ENCODE measurements at places on chromosomes 3 and 15.

GRCh38 chr3:59884409-59884808 lies 834.6 kb upstream of the CFAP20DC start:
- DNase-seq = no peak

DNA sequence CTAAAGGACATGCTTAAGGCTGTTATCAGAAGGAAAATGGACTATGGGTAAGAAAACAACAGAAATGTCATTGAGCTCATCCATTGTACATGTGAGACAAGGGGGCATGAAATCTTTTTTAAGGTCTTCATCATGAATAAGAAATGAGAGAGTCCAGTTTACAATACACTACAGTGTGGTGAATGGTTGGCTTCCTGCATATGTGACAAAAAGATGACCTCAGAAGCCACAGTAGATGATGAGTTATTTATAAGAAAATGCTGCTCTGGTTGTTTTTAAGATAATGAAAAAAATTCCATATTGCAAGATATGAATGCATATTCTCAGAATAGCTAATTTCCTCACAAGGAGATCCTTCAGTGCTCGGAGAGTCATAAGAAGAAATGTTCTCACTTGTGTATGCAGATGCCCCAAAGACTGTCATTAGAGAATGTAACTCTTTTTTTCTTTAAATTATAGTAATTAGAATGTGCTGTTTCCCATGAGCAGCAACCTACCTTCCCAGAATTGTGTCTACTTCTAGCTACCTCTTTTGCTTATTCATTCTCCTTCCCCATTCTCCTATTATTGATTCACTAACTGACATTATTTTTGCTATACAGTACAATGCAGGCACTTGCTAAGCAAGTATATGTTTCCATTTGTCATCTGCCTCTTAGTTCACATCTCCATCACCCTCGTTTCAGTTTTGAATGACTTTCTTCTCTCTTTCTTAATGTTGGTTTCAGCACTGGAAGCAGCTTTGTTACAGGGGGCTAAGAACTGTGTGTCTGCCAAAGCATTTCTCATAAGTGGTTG lies 152.0 kb upstream of the PEX5L start:
- DNase-seq = no peak

DNA sequence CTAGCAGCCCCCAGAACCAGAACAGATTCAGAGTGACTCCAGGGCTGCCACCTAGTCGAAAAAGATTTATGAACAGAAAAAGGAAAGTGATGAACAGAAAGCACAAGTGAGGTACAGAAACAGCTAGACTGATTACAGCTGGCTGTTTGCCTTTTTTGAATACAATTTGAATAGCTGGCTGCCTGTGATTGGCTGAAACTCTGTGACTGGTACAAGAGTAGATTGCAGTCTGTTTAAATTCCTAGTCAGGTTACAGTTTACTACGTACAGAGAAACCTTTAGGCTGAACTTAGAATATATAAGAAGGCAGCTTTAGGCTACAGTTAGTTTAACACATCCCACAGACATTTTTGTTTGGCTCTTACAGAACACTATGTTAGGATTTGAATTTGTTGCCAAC lies 10.0 kb downstream of the CCDC13 start:
- DNase-seq = peak; percentile 78

- DNase-seq = peak; percentile 42
These were observed 4.2 kb upstream of the TRAT1 start for GRCh38 chr3:108818404-108818803.

DNA sequence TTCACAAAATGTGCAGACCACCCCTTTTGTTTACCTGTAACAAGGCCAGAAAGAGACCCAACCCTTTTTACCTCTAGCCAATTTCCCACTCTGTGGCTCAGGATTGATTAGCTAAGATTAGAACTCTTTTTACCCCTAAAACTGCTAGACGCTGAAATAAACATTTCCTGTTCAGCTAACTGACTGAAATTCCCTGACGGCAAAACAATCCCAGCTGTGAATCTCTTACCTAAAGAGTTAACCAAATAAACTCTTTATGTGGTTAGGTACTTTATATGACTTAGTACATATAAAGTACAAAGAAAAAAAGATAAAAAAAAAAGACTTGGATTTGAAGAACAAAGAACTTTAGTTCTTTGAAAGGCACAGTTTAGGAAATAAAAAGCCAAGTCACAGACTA lies 988.7 kb downstream of the FHIT start:
- no peak for DNase-seq

DNA sequence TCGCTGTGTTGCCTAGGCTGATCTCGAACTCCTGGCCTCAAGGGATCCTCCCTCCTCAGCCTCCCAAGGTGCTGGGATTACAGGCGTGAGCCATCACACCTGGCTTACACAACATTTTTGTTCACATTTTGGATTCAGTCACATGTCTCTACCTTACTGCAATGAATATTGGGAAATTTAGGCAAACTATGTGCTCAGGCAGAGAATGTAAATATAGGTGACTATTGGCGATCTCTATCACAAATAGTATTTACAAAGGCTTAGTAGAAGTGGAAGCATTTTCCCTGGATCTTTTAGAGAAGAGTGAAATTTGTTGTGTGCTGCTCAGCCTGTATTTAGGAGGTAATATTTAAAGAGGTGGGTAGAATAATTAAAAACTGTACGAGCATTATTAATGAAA lies 20.7 kb downstream of the SCAANT1 start:
- DNase-seq = no peak

GRCh38 chr3:178823591-178824246 lies 247.9 kb downstream of the ZMAT3 start:
- no peak for DNase-seq

DNA sequence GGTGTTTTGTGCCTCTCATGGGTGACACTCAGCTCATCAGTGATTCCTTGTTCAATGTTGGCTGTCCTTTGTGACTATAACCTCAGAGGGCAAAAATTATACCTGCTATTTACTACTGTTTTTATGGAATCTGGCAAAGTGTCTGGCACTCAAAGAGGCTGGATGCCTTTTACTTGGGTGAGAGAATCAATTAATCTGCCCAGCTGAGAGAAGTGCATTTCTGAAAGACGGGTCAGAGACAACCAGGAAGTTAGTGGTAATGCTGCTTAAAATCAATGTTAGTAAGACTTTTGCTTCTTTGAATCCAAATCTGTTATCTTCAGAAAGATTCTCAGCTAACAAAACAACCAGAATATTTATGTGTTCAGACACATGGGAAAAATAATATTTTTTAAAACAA lies 436.2 kb upstream of the SUCLG2 start:
- no peak for DNase-seq

- DNase-seq = no peak
These were observed 113.5 kb downstream of the IGF2BP2 start for GRCh38 chr3:185711255-185711870.

DNA sequence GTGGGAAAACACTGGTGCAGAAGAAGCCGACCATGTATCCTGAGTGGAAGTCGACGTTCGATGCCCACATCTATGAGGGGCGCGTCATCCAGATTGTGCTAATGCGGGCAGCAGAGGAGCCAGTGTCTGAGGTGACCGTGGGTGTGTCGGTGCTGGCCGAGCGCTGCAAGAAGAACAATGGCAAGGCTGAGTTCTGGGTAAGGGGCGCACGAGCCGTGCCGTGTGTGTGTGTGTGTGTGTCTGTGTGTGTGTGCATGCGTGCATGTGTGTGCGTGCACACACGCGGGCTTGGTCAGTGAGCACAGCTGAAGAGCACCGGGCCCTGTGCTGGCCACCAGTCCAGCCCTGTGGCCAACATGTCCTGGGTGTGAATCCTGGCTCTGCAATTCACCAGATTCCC lies 18.6 kb downstream of the PRKCD start:
- no peak for DNase-seq

DNA sequence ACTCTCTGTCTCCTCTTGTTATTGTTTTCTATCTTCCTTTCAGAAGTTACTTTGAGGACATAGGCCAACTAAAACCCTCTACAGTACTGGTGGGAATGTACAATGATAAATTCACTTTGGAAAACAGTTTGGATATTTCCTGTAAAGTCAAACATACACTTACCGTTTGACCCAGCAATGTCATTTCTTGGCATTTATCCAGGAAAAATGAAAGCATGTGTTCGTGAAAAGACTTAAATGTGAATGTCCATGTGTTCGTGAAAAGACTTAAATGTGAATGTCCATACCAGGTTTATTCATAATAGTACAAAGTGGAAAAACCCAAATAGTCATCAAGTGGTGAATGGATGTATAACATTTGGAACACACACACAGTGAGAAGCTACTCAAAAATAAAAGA lies 361.5 kb upstream of the DPH6 start:
- DNase-seq = no peak

DNA sequence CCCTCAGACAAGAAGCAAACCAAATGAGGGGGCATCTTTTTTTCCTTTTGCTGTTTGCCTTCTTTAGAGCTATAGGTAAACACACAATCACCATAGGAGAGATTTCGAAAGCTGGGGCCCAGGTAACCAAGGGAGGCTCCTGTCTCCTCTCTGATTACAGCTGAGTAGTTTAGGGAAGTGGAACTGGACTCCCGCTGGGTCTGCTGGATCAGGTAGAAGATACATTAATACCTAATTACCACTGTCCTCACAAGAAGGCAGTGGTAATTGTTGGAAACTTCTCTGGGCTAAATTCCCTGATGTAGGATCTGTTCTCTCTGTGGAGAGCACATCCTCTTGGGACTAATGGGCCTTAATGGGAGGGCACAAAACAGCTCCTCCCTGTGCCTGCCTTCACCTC lies 32.7 kb downstream of the HDC start:
- no peak for DNase-seq

DNA sequence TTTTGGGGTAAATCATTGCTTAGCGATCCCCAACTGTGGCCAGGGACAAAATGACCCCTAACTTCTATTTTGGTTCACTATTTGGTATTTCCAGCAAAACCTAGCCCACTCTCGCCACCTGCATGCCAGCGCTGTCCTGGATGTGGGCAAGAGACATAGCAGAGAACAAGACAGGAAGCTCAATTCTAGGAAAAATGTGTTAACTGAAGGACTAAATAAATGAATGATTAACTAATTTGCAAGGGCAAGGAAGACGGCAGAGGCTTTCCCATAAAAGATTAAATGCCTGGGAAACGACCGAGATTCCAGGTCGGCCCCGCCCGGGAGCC lies 408 bp downstream of the NICN1 start:
- no peak for DNase-seq

GRCh38 chr15:73573572-73573971 lies 59.6 kb downstream of the NPTN start:
- no peak for DNase-seq

DNA sequence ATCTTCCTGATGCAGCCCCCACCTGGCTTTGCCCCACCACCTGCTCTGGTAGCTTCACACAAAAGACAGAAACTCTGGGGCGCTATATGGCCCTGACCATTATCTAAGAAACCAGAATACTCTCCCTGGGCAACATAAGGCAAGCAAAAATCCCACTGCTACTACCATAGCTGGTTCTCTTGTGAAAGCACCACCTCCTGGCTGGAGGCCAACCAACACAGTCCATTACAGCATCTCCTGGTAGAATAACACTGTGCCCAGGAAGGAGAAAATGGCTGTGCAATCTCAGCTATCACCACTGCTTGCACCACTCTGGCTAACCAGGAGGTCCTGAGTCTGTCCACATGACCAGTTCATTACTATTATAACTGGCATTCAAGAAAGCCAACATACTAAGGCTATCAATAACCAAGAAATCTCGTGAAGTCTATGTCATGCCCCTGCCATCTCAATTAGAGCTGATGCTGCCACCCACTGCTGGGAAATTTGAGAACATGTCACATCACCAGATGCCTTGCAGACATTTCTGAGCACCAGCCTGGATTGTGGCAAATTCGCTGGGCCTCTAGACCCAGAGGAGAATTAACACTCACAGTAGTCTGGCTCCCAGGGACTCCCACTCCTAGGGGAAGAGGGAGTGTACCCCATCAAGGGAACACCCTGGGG lies 1114.8 kb downstream of the ROBO2 start:
- DNase-seq = no peak

- DNase-seq = no peak
These were observed 273.1 kb downstream of the FOXP1 start for GRCh38 chr3:71310359-71310979.

DNA sequence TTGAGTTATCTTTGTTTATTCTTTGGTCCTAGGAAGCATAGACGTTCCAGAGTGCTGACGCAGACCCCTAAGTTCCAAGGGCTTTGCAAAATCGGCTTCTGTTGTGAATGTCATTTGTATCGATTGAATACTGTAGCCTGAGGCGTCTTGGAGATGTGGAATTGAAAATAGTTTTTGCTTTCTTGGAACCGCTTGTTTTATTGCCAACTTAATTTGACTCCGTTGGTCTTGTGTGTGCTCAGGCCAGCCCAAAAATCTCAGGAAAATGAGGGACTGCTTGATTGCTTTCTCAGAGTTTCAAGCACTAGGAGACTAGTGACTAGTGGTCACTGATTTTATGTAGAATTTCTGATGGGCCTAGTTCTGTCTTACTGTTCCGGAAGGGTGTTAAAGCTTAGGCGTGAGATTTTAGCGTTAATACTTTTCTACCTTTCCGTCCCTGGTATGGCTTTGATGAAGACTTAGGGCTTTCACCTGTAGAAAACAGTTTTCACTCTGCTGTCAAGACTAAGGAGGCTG lies 263 bp upstream of the UTS2B start:
- DNase-seq = no peak

Data from NCI-H526 (cell line).